Stimulated activated CD4-positive, alpha-beta T cell treated with anti-CD3 and anti-CD28 coated beads, TNF-alpha, amount 100 ng/mL, for 4 hours (primary cell): ENCODE measurements at places on chromosomes 3 and 15.

DNA sequence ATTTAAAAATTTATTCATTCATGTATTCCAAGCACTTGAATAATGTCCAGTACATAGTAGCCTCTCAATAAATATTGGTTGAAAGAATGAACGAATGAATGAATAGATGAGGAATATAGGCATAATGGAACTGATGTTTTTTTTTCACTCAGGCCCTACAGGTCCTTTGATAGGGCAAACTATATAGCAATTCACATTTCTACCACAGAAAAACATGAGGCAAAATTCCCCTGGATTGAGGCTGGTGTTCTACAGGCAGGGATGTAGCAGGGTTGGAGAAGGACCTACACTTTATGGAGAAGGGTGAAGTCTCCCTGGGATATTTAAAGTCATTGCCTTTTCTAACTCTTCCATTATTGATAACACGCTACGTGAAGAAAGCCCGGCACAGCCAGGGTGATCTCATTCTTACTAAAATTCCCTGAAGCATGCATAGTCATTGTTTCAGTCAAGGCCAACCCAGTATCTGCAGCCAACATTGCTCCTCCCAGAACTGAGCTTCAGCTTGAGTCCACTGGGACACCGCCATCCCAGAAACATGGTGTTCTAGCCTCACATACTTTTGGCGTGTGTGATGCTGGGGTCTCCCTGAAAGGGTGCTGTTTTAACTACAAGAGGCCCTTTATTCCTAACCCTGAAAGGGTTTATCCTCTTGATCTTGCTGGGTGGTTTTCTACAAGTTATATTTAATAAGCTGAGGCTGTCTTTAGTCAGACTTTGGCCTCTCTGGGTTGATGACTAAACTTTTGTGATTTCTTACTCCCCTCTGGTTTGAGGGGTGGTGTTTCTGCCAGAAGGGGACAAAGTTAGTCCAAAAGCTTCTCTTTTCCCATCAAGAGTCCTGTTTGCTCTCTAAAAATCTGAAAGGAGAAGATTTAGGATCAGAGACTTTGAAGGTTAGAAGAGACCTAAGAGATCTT lies 25.9 kb upstream of the FBN1 start:
- no peak for DNase-seq

GRCh38 chr3:187955587-187955952 lies 198.4 kb upstream of the LPP start:
- DNase-seq = no peak

GRCh38 chr15:43285609-43286037 lies 18.9 kb upstream of the TGM5 start:
- DNase-seq = peak; percentile 26

GRCh38 chr15:85312486-85312885 lies 67.9 kb upstream of the AKAP13 start:
- no peak for DNase-seq

DNA sequence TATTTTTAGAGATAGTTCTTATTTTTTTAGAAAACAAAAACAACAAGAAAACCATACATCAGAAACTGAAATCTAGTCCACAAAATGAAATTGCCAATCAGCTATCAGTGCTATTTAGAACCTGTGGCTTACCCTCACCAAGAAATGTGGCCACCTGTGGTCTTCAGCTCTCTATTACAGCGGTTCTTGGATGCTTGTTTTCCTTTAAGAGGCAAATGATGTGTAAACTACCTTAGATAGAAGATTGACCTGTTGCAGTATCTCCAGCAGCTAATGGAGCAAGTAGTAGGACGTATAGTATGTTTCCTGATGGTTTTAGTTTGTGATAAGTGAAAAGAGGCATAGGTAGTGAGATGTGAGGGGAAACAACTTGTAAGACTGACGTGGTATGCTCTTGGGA lies 21.2 kb downstream of the TFG start:
- no peak for DNase-seq

DNA sequence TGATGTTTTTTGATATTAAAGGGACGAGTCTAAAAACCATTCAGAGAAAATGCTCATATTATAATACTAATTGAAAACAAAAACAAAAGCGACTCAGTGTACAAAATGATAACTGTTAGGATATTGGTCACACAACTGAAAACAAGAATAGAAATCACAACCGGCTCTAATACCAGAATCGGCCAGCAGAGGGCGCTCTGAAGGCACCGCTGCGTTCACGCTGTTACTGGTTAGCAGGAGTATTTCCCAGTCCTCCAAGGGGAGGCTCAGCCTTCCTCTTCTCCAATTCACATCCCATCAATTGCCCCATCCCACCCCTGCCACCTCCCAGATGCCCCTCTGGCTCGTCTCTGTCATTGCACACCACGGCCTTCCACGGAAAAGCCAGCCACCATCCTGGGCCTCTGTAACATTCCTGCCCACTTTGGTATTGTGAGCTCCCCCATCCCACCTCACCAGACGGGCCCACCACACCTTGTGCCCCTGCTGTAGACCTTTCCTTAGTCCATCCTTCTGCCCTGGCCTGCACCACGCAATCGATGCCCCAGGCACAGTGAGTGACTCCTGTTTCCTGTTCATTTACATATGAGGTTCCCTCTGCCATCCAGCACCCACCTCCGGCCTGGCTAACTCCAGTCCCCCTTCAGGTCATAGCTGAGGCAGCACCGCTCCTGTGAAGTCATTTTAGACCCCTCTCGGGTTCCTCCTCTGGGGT lies 8.5 kb downstream of the FAM107A start:
- peak; percentile 51 for DNase-seq

- DNase-seq = no peak
Measured at GRCh38 chr3:160006282-160007163, 17.9 kb downstream of the IL12A start.

- no peak for DNase-seq
Measured at GRCh38 chr3:156479604-156480003, 75.3 kb downstream of the SSR3 start.

GRCh38 chr3:46214751-46215352 lies 6.7 kb upstream of the CCR1 start:
- DNase-seq = no peak

GRCh38 chr3:35067750-35068149 lies 571.6 kb upstream of the ARPP21 start:
- DNase-seq = no peak

- DNase-seq = no peak
Measured at GRCh38 chr3:150495149-150495548, 51.1 kb downstream of the SERP1 start.

DNA sequence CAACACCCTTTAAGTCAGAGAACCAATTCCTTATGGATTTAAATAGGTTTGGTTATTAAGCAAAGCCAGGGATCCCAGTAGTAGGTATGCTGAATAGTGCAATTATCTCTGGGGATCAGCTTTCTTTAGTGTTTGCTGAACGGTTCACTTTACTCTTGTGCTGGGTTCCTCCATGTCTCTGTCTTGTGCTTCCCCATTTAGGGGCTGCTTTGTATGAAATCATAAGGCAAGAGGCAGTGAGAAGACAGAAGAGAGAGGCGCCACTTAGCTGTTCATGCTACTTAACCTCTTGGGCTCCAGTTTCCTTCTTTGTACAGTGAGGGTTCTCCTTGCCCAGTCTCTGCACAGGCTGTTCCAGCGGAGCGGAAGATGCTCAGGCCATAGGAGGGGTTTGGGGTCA lies 3.5 kb downstream of the ST6GAL1 start:
- no peak for DNase-seq

DNA sequence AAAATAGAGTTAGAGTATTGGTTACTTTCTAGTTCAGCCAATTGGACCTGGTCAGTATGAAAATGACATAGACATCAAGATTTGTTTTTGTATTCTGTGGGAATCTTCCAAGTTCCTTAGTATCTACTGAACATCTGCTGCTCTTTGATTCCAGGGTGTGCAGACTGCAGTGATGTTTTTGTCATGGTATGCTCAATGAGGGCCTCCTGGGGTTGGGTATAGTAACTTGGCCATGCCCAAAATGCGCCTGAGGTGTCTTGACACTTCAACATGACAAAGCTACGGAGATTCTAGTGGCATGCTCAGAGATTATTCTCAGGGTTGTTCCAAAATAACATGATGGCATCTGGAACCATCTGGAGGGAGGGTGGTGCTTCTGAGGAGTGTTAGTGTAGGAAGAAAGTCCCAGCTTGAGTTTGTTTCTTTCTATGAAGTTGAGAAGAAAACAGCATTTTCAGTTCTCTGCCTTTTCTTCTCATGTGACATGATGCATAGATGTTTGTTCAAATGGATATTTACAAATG lies 313.5 kb upstream of the TBL1XR1 start:
- no peak for DNase-seq

- DNase-seq = no peak
Measured at GRCh38 chr3:40615110-40615915, 90.6 kb downstream of the ZNF621 start.

DNA sequence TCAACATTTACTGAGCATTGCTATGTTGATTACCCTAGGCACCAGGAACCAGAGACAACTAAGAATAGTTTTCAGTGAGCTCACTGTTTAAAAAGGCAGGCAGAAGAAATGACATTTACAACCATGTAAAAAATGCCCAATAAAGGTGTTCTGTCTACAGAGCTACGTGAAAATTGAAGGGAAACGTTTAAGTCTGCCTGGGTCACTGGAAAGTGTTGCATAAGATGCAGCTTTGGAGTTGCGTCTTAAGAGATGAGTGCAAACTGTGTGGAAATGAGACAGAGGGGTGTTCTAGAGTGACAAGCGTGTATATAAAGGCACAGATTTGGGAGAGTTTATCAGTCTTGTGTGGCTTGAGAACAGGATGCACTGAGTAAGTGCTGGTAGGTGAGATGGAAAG lies 278.7 kb upstream of the GOLGA6L4 start:
- no peak for DNase-seq

GRCh38 chr15:36371509-36371908 lies 207.9 kb upstream of the CDIN1 start:
- no peak for DNase-seq

DNA sequence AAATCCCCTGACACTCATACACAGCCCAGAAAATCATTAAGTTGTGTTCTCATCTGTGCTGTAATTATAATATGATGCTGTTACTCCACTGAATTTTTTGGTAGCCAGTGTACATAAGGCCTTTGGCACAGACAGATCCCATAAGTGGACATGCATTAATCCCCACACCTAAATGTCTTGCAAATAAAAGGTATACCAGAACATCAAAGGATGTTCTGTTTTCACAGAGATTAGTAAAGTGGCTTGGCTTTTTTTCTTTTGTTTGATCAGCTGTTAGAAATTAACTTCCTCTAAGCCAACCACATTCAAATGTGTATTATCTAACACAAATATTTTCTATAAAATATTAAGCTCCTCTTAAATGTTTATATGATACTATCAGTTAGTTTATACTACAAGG lies 2.7 kb downstream of the SST start:
- DNase-seq = no peak

- no peak for DNase-seq
Measured at GRCh38 chr3:81442758-81443456, 318.5 kb downstream of the GBE1 start.

DNA sequence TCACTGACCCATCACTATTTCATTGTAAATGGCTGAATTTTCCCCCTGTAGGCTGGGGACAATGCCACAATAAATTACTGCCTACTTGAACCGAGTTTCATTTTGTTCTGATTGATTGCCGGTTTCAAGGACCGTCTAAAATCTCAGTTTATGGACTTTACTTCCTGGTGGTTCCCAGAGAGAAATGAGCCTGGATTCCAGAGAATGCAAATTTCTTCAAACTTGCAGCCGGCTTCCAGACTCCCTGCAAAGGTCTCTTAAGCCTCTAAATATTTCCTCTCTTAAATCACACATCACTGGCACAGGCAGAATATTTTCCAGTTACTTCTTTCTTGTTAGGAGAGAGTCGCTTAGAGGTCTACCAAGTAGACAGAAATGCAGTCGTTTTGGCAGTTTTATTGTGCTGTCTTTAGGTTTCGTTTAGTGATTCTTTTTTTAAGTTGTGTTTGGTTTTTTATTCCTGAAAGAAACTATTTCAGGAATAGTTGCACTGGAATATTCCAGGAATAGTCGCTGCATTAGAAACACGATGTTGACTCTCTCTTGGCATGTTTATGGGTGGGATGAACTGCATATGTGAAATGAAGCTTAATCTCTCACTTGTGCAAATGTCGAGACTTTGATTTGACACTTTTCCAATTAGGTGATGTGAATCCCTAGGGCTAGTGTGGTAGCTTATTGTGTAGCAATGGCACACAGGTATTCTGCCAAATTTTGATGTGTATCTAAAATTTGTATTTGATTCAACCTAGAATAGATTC lies 284.1 kb upstream of the NR2E3 start:
- no peak for DNase-seq

DNA sequence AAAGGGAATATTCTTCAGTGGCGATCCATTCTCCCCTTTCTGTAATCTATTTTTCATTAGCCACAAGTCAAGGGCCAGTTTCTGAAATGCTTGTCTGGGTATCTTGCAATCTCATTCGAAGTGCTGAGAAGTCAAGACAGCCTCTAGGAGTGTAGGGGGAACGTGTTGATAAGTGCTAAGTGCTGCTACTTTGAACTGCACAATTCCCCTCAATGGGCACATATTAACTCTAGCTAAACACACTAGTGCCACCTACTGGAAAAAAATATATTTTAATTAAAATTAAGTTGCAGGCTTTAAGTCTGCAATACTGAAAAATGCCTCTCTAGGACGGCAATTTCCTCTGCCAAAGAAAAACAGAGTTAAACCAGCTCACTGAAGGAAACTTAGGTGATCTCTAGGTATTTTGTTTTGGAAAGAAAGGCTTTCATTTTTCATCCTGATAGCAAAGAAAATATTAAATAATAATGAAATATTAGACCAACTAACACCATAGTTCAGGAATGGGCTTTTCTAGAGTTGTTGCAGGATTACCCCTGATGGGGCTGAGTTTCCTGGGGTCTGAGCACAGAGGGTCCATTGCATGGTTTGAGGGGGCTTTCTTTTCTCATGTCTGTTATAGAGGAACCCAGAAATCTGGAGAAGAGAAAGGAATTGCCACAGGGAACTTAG lies 181.9 kb upstream of the KBTBD8 start:
- DNase-seq = no peak

DNA sequence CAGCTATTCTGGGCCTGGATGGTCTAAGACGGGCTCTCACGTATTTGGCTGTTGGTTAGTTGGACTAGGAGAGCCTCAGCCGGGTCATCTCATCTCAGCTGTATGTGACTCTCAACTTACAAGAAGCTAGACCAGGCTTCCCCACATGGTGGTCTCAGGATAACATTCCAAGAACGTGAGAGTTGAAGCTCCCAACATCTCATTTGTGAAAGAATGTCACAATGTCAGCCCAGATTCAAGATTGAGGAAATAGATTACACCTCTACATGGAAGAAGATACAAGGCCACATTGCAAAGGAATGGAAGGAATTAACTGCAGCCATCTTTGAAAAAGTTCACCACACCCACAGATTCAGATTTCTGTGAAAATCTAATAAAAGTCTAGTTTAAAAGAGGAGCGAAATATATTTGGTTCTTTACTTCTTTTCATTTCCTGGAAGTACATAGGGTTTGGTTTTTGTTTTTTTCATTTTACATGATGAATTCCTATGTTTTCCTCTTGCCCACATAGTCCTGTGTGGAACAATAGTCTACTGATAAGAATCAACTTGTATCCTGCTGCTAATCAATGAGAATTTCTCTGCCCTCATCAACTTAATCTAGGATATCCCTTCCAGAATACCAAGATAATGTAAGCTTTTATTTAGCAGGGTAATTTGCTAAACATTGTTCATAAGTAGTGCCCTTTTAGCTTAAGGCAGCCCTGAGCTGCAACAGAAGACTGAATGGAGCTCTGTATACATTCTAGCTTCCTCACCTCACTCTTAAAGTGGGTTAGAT lies 116.5 kb downstream of the CMSS1 start:
- no peak for DNase-seq

GRCh38 chr15:45435124-45435903 lies 57.0 kb upstream of the GATM start:
- DNase-seq = no peak
